ENCODE measurements at places on chromosomes 2 and 18. TPM values are rescaled to one million over a fixed set of nuclear protein-coding genes. Genes with fewer than 3 reads are reported as not detected.

- DNase-seq: no peak
- H3K27me3 ChIP-seq: no peaks in the 10 kb centered on the region
- H3K4me1 ChIP-seq: no peaks in the 10 kb centered on the region
- H3K4me3 ChIP-seq: no peak overlapping the region
- H3K36me3 ChIP-seq: no peaks in the 10 kb centered on the region
These were observed 1.4 kb upstream of the MARCO start for GRCh38 chr2:118940486-118941120.

DNA sequence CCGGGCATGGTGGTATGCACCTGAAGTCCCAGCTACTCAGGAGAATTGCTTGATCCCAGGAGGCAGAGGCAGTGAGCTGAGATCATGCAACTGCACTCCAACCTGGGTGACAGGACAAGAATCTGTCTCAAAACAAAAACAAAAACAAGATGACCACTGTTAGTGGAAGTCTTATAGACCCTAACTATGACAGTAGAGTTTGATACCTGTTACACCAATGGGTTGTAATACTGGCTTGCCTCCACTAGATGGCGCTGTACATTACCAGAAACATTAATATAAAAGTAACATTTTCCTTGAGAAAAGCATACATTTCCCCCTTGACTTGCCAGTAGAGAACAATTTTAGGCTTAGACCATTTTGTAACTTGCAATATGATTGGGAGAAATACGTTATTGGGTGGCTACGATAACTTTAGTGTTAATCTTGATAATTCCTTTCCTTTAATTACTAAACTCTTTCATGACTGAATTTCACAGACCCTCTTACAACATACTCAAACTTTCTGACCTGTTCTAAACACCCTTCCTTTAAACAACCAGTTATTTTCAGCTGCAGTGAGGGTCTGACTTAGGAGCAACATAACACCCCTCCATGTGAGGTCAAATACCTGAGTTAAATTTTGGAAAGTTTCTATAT lies 19.5 kb downstream of the SLC25A52 start:
- no peaks in the 10 kb centered on the region for H3K27me3 ChIP-seq
- no peak for DNase-seq
- H3K4me3 ChIP-seq: no peak overlapping the region
- no peaks in the 10 kb centered on the region for H3K36me3 ChIP-seq
- no peak overlapping the region for H3K27ac ChIP-seq

GRCh38 chr18:25072205-25072604 lies 279.8 kb downstream of the ZNF521 start:
- H3K27ac ChIP-seq: no peak overlapping the region
- H3K36me3 ChIP-seq: no peaks in the 10 kb centered on the region
- H3K27me3 ChIP-seq: no peaks in the 10 kb centered on the region
- no peak overlapping the region for H3K4me3 ChIP-seq
- no peaks in the 10 kb centered on the region for H3K4me1 ChIP-seq

Gene MAP2
- total RNA-seq: 10.7 TPM

GRCh38 chr2:134276381-134277172 lies 22.7 kb downstream of the MGAT5 start:
- DNase-seq: no peak
- no peaks in the 10 kb centered on the region for H3K4me1 ChIP-seq
- no peaks in the 10 kb centered on the region for H3K36me3 ChIP-seq
- H3K27me3 ChIP-seq: no peaks in the 10 kb centered on the region
- H3K4me3 ChIP-seq: no peak overlapping the region

GRCh38 chr18:27656167-27656778 lies 471.2 kb upstream of the CHST9 start:
- H3K27ac ChIP-seq: no peak overlapping the region
- DNase-seq: no peak
- H3K36me3 ChIP-seq: no peaks in the 10 kb centered on the region
- H3K27me3 ChIP-seq: no peaks in the 10 kb centered on the region

DNA sequence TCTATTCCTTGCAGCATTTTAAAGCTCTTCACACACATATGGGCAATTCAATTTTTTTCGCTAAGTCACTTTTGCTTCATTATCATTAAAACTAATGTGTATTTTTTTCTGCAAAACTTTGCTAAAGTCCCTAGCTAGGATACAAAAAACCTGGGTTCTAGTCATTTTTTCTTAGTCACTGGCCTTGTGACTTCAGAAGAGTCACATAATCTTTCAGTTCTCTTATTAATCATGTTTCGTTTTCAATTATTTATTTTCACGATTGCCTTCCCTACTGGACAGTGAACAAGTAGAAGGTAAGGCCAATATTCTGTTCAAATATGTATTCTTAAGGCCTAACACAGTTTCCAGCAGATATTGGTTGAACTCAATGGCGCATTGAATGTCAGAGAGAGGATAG lies 60.9 kb upstream of the CYRIA start:
- DNase-seq: no peak
- no peaks in the 10 kb centered on the region for H3K4me1 ChIP-seq
- peaks cover 5% of the 10 kb centered on the region for H3K27me3 ChIP-seq

DNA sequence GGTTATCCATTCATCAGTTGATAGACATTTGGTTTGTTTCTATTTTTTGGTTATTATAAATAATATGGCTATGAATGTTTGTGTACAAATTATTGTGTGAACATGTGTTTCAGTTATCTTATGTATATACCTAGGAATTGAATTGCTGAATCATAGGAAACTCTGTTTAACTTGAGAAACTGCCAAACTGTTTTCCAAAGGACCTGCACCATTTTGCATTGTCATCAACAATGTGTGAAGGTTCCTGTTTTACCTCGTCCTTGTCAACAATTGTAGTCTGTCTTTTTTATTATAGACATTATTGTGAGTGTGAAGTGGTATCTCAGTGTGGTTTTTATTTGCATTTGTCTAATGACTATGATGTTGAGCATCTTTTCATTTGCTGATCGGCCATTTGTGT lies 17.1 kb downstream of the PDK1 start:
- no peaks in the 10 kb centered on the region for H3K4me1 ChIP-seq
- H3K27me3 ChIP-seq: no peaks in the 10 kb centered on the region
- no peaks in the 10 kb centered on the region for H3K36me3 ChIP-seq
- DNase-seq: no peak
- no peak overlapping the region for H3K4me3 ChIP-seq
- no peak overlapping the region for H3K27ac ChIP-seq

DNA sequence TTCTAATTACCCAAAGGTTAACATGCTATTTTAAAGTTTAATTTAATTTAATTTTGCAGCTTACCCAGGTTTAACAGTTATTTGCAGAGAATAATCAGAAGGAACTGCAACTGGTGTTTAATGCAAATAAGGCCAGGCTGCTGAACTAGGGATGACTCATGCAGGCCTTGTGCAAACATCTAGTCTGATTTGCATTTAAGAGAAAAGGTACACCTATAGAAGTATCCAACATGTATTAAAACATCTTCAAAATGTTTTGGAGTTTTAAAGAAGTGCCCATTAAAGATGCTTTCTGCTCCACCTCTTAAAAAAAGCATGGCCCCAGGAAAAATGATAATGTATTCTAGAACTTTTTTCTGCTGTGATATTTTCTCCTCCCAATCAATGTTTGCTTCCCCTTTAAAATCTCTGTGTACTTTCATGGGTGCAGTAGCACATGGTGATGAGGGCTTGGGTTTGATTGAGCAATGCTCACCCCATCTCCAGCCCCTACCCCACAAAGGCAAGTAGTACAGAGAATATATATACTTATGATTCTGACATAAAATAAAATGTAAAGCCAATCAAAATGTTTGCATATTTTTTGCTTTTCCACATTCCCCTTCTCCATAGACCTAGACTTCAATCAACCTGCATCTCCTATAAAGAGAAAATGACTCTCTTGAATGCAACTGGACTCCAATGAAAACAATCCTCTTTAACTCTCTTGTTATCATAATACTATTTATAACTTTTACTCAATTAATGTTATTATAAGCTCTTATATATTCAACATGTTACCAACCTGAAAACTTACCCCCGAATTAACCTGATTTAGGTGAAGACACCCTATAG lies 54.1 kb downstream of the ATP8B1 start:
- H3K4me3 ChIP-seq: no peak overlapping the region
- H3K27ac ChIP-seq: peak overlapping the region; percentile 30
- peaks cover 56% of the 10 kb centered on the region for H3K4me1 ChIP-seq
- H3K27me3 ChIP-seq: no peaks in the 10 kb centered on the region
- no peaks in the 10 kb centered on the region for H3K36me3 ChIP-seq
- peak; percentile 44 for DNase-seq

DNA sequence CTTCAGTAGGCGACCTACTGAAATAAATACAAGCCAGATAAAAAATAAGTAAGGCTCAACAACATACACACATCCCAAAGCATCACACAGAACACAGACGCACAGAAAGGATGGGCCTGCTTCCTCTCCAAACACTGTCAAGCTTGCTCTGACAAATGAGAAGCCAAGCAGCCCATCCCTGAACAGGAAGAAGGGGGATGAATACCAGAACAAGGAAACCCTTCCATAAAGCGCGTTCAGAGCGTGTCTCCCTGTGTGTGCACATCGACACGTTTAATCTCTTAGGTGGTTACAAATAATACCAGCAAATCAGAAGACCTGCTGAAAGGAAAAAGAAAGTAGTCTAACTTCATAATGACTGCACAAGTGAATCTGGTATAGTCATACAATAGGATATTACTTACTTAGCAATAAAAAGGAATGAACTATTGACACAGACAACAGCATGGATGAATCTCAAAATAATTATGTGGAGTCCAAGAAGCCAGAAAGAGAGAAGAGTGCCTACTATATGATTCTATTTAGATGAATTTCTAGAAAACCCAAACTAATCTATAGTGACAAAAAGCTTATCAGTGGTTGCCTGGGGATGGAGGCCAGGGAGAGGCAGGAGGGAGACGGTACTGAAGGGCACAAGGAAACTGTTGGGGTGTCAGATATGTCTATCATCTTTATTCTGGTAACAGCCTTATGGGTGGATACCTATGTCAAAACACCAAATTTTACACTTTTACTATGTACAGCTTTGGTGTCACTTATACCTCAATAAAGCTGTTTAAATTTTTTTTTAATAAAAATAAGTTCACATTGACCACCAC lies 26.8 kb downstream of the MBOAT2 start:
- H3K4me1 ChIP-seq: no peaks in the 10 kb centered on the region
- no peaks in the 10 kb centered on the region for H3K27me3 ChIP-seq
- DNase-seq: no peak

DNA sequence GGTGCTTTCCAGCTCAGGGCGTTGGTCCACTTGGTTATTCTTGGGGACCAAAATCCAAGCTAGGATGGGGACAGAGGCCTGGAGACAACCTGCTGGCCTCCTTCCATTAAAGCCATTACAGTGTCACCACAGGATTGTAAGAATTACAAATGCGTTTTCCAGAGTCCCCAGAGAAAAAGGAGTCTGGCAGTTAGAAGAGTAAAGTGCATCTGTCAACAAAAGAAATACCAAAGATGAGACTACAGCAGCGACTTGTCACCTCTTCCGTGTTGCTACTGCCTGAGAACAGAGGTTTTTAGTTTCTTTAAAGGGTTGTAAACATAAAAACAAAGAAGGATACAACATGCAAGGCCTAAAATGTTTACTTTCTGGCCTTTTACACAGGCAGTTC lies 235.7 kb downstream of the AGAP1 start:
- H3K27me3 ChIP-seq: no peaks in the 10 kb centered on the region
- H3K27ac ChIP-seq: no peak overlapping the region
- no peak for DNase-seq

Gene MYO3B
- total RNA-seq: 0.42 TPM

Gene CSRNP3
- total RNA-seq: 1.6 TPM

GRCh38 chr18:2536493-2536892 lies 34.8 kb downstream of the METTL4 start:
- H3K4me1 ChIP-seq: no peaks in the 10 kb centered on the region
- H3K4me3 ChIP-seq: no peak overlapping the region
- no peaks in the 10 kb centered on the region for H3K27me3 ChIP-seq
- DNase-seq: no peak
- H3K36me3 ChIP-seq: no peaks in the 10 kb centered on the region
- H3K27ac ChIP-seq: no peak overlapping the region

DNA sequence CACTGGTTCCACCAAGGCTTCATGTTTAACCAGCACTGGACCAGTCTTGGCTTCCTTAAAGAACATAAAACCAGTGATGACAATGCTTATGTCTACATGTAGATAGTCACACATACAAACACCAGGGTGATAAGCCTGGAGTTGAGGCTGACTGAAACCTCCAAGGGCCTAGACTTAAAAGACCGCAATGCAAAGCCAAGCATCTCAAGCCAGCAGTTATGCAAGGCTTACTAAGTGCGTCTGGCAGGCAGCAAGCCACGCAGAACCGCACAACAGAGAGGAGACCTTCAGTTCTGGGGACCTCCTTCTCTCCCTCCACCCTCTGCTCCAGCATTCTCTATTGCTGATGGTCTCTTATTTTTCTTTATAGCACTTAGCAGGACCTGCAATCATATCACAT lies 63.2 kb upstream of the ACAA2 start:
- H3K27me3 ChIP-seq: no peaks in the 10 kb centered on the region
- no peak for DNase-seq
- no peak overlapping the region for H3K4me3 ChIP-seq

Gene C2orf66
- not detected for total RNA-seq

- no peaks in the 10 kb centered on the region for H3K36me3 ChIP-seq
- peaks cover 6% of the 10 kb centered on the region for H3K4me1 ChIP-seq
- no peak overlapping the region for H3K4me3 ChIP-seq
- no peak overlapping the region for H3K27ac ChIP-seq
- H3K27me3 ChIP-seq: no peaks in the 10 kb centered on the region
- no peak for DNase-seq
These were observed 11.9 kb downstream of the WDR43 start for GRCh38 chr2:28906376-28906775.

Gene ATP6V1B1
- total RNA-seq: 3.1 TPM

DNA sequence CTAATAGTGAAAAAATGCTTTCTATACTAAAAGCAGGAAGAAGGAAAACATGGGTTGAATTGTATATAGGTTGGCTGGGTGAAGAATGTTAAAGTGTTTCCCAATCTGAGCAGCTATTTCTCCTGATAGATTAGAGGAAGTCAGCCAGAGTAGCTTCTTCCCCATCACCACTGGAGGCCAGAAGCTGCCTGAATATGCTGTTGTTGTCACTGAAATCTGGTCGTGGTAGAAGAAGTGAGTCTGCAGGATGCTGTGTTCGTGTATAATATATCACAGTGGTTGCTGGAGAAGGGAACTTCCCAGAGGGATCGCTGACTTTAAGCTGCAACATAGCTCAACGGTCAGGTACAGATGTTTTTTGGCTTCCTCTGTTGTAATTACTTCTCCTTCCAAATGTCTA lies 247.5 kb upstream of the LRATD1 start:
- no peak for DNase-seq
- no peaks in the 10 kb centered on the region for H3K4me1 ChIP-seq
- no peak overlapping the region for H3K27ac ChIP-seq
- no peak overlapping the region for H3K4me3 ChIP-seq
- no peaks in the 10 kb centered on the region for H3K36me3 ChIP-seq

GRCh38 chr2:113834051-113834730 lies 55.7 kb upstream of the ACTR3 start:
- no peaks in the 10 kb centered on the region for H3K27me3 ChIP-seq
- no peak for DNase-seq
- no peak overlapping the region for H3K27ac ChIP-seq
- H3K4me1 ChIP-seq: no peaks in the 10 kb centered on the region
- H3K4me3 ChIP-seq: no peak overlapping the region

DNA sequence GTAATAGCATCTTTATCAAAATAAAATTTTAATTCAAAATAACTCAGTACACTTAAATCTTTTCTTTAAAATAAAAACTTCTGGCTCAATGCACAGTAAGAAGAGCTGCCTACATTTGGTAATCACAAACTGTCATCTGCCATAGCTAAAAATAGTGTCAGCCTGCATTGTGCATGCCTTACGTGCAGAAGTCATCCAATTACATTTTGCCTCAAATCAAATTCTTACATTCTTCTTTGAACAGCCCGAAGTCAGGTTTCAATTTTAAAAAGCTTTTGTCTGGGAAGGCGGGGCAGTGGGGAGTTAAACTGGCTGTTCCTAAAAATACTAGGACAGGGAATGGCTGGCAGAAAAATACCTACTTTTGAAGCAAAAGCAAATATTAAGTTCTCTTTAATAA lies 51.1 kb downstream of the RTN4 start:
- no peaks in the 10 kb centered on the region for H3K27me3 ChIP-seq
- no peak overlapping the region for H3K4me3 ChIP-seq
- H3K27ac ChIP-seq: no peak overlapping the region
- no peak for DNase-seq

Data from pancreas (tissue), 10 donors.